AG10803 (cell line): ENCODE measurements at places on chromosomes 12 and 14.

DNA sequence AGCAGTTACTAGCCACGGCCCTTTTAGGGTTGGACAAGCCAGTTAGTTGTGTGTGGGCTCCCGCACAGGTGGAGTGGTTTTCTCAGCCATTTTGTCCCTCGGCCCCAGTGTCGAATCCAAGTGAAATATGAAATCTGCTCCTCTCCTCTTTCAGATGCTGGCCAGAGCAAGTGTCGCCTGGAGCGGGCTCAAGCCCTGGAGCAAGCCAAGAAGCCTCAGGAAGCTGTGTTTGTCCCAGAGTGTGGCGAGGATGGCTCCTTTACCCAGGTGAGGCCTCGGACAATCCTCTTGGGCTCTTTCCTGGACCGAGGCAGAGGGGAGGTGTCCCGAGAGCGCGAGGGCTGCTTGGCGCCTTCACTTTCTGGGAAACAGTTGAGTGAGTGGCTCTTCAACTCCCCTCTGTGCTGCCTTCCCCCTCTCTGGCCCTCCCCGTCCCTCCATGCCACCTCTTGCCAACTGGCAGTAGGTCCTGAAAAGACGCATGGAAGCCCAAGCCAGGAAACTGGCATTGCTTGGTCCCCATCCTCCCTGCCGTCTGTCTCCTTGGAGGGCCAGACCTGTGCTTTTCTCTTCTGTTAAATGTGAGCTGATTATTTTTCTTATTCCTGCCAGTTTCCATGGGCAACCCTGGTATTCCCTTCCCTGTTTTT lies 74.2 kb downstream of the SMOC1 start:
- no peak for DNase-seq

DNA sequence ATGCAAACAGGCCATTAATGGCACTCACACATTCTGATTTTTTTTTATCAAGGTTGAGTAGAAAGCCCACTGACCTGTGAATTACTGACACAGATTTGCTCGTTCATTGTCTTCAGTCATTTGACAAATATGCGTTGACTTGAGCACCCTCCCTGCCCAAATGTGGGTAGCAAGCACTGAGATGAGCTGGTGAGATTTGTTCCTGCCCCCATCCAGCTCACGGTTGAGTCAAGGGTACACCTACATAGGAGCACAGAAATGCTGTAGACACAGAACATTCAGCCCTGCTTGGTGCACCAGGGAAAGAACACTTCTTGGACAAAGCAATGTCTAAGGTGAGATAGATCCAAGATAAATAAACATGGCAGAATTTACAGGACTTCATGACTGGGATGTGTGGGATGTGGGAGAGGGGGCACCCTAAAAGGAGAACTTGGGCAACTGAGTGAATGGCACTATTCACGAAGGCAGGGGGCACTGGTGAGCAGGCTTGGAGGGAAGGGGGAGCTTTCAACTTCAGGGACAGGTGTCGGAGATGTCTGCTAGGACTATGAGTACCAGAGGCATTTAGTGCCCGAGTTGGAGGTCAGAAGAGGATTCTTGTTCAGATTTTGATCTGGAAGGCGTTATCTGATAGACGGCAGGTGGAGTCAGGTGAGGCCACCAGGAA lies 213.4 kb downstream of the VRK1 start:
- DNase-seq = no peak

- DNase-seq = no peak
These were observed 248.9 kb downstream of the SLC16A7 start for GRCh38 chr12:59844750-59845149.

DNA sequence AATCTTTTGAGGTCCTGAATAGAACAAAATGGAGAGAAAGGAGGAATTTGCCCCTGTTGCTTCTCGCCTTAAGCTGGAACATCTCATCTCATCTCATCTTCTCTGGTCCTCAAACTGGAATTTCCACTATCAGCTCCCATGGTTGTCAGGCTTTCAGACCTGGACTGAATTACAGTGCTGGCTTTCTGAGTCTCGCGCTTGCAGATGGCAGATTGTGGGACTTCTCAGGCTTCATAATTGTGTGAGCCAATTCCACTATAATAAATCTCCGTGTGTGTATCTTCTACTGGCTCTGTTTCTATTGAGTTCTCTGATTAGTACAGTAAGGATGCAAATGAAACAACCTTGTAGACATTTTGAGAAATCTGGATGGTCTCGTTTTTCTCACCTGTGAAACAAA lies 199.0 kb downstream of the TMEM117 start:
- DNase-seq = no peak

GRCh38 chr14:77051116-77051515 lies 22.6 kb upstream of the IRF2BPL start:
- DNase-seq = no peak

GRCh38 chr12:27505761-27506160 lies 18.2 kb upstream of the PPFIBP1 start:
- DNase-seq = no peak

- DNase-seq = no peak
These were observed 9.6 kb downstream of the MMP14 start for GRCh38 chr14:22845821-22846625.

DNA sequence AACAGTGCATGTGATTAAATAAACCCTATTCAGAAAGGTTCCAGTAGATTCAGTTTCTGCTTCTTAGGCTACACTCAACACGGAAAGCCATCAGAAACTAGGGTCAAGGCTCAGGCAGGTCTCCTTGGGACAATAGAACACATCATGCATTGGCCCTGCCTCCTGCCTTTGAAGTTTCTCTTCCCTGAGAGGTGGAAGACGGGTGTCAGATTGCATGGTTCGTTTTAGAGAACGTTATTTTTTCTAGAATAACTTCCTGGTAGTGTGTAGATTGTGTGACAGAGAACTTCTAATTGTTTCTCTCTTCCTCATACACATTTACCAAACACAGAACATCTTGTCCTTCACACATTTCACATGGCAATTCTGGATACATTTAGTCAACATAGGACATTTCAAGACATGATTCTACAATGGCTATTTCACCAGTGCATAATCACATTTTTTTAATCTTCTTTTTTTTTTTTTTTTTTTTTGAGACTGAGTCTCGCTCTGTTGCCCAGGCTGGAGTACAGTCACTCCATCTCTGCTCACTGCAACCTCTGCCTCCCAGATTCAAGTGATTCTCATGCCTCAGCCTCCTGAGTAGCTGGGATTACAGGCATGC lies 106.6 kb upstream of the AMN1 start:
- no peak for DNase-seq

- DNase-seq = no peak
These were observed 41.1 kb downstream of the CYP46A1 start for GRCh38 chr14:99724939-99725773.

DNA sequence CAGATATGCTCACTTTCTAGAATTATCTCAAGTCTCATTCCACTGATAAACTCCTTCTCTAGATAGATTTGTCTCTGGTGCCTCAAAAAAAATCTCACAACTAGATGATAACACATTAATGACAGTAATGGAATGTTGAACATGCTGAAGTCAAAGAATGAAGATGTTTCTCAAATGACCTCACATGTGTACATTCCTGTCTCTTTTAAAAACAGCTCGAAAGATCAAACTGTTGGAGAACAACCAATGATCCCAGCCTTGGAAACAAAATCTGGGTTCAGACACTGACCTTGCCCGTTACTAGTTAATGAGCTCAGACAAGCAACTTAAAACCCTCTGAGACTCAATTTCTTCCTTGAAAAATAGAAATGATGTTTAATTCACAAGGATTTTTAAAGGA lies 44.7 kb upstream of the KCNJ8 start:
- DNase-seq = peak; percentile 68

DNA sequence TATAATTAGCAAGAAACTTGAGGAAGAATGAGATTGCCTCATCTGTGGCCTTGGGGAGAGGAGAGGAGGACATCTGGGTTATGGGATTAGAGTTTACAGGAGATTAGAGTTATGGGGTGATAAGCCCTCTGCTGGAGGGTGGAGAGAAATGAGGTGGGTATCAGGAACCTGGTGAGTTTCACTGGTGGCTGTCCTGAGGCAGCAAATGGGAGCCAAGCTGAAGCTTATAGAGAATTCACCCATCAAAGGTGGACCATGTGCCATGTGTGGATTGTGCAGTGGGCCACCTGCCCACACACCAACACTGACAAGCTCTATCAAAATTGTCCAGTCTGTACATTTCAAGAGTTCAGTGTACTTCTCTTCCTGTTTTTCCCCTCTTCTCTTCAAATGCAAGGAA lies 135.3 kb downstream of the AEBP2 start:
- no peak for DNase-seq

DNA sequence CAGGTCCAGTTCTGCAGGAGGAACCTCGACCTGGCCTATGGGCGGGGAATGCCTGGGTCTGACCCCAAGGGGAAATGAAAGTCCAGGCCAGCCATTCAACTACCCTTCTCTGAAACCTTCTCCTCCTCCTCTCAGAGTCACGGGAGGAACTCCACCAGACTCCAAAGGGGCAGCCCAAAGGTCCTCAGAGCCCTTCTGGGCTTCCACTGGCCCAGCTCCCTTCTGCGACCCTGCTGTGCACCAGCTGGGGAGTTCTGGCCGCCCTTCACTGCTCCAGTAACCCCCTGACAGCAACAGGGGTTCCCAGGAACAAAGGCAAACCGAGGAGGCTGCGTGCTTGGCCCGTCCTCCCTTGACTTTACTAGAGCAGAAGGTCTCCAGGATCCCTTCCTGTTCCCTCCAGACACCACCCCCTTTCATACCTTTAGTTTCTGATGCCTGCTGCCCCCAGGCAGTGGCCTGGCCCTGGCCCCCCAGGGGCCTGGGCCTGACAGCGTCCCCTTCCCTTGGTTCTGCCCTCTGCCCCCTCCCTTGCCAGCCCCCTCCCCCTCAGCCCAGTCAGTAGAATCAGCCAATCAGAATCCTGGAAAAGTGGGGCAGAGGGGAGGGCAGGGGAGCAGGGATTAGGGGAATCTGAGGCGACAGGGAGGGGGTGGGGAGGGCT lies 850 bp upstream of the ZNF385A start:
- DNase-seq = no peak

- no peak for DNase-seq
These were observed 53.5 kb downstream of the NUAK1 start for GRCh38 chr12:106085213-106085612.

GRCh38 chr14:53925201-53925766 lies 31.3 kb downstream of the BMP4 start:
- peak; percentile 64 for DNase-seq

- DNase-seq = no peak
These were observed 20.6 kb downstream of the PTHLH start for GRCh38 chr12:27951898-27952297.
